ENCODE measurements at places on chromosomes 4 and X.

DNA sequence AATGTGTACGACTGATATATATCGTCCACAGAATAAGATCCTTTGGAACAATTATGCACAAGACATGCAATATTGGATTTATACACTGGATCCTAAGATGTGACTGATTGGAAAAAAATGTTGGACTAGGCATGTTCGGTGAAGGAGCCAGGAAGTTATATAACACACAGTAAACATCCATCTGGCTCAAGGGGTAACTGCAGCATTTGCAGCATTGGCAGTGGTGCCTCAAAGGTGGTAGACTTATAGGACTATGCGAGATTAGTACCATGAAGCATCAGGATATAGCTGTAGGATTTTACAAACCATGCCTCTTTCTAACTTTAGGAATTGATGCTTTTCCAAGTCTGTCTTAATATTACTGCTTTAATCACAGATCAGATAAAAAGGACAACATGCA lies 34.3 kb downstream of the MSX1 start:
- DNase-seq: no peak

- DNase-seq: no peak
Observed at GRCh38 chr4:139242511-139243051, 37.4 kb downstream of the MGARP start.

DNA sequence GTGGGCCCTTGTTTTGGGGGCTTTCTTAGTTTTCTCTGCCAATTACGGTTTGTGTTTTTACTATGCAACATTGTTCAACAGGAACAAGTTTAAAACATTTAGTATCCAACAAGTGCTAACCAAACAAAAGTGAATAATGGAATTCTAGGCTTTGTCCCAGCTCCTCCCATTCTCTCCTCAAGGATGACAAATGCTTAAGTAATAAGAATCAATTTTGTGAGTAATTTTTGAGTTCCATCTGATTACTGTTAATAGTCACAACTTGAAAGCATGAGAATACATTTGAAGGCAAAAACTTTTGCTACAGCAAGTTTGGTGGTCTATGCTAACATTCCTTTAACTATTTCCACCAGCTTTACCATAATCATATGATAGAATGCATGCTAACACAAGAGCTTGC lies 78.1 kb upstream of the HPGD start:
- no peak for DNase-seq

DNA sequence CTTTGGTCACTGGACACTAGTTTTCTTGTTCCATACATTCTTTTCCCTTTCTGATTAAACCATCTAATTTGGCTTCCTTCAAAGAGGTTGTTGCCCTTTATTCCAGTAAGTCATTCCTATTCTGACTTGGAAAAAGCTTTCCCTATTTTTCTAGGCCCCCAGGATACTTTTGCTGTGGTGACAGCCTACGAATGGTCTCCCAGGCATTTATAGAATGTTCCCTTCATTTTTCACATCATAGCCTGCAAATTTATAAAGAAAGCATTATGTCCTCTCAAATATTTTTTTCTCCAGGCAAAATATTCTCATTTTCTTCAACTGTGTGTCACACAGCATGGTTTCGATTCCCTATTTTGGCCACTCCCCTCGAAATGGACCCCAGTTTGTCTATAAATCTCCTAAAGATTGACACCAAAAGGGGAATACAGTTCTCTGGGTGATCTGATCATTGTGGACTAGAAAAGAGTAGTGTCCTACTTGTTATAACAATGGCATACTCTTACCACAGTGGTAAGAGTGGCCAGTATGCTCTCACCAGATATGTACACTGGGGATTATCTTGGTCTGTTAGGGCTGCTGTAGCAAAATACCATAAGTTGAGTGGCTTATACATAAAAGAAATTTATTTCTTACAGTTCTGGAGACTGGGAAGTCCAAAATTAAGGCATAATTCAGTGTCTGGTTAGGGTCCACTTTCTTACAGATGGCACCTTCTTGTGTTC lies 41.5 kb upstream of the BMP2K start:
- DNase-seq: no peak

DNA sequence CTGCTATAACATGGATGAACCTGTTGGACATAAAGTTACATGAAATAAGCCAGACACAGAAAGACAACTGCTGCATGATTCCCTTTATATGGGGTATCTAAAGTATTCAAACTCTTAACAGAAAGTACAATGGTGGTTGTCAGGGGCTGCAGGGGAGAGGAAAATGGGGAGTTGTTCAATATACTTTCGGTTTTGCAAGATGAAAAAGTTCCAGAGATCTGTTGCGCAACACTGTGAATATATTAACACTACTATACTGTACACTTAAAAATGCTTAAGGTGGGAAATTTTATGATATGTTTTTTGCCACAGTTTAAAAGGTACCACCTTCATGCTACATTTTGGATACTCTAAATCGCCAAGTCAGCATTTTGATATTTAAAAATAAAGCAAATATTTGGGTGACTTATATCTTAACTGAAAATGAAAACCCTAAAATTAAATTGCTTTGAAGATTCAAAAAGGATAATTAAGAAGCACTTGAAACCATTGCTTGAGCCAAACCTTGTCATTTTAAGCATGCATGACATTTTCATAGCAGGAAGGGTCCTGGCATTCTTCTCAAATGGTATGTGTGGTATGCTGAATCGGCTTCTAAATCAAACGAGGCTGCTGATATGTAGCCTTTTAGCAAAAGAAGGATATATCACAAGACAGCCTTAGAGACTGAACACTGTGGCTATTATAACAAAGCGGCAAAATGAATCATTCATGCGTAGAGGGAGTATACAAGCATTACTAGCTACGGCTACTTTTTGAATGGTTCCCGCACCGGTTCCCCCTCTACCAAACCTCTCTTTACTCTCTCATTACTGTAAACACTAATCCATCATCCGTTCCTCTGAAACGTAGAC lies 607.1 kb upstream of the DIPK2B start:
- no peak for DNase-seq

All from esophagus squamous epithelium (tissue), 5 donors.